SK-N-MC (cell line): ENCODE measurements at places on chromosomes 6 and 20.
A peak's percentile ranks its signal among the peaks of the same experiment; 100 is the strongest.

DNA sequence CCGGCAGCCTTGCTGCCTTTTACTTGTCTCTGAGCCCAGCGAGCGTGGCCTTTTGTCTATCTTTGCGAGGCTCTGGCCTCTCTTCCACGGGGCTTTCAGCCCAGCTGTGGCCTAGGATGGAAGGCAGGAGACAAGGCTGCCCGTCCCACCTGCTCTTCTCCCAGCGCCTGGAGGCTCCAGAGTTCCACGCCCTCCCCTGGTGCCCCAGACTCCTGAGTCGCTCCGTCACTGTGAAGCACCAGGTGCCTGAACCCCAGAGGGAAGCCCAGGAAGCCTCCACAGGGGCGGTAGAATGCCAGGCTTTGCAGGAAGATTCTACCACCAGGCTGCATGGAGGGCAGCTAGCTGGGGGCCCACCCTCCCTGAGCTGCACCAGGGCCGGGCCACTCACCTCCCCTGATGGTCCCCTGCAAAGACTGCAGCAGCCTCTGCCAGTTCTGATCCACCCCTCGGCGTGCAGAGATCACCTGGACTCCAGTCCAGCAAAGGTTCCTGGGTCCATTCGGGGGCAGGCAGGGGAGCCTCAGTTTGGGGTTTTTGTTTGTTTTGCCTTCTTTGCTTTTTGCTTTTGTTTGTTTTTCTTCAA is 384.6 kb downstream of the CDH4 start:
- DNase-seq, result no peak

- DNase-seq, result no peak
Measured at GRCh38 chr6:170268216-170269129, 22.4 kb downstream of the DLL1 start.

DNA sequence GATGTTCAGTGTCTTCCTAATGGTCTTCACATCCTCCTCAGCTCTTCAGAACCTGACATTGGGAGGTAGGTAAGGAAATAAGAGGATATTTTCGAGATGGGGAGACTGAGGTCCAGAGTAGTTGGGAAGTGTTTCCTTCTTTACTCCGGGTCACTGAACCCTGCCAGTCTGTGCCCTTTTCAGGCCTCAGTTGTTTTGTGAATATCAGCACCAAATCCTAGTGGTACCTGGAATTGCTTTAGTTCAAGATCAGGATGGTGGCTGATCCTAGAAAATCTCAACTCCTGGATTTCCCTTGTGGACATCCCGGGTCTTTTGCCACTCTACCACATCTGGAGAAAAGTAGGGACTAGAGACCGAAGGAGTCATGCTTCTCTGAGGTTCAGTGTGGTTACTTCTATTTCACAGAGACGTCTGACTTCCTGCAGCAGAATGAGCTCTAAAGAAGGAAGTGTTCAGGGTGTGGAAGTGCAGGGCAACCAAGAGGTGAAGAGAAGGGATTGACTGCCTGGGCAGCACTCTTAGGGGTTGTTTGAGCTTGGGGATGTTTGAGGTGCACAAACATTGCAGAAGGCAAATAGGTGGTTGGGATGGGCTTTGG is 995 bp downstream of the STK4 start:
- no peak for DNase-seq

DNA sequence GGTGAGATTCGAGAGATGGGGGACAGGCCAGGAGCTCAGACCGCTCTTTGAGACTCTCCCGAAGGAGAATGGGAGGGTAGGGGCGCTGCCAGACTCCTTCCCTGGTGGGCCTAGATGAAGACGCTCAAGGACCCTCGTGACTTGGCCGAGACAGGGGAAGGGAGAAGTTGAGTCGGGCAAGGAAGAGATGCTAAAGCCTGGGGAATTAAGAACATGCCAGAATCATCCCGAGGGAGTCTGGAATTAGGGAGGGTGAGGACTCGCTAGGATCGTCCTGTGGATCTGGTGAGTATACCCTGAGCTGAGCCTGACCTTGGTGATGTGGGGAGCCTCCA is 529 bp downstream of the UBE2C start:
- no peak for DNase-seq

GRCh38 chr20:38900606-38901005 is 25.6 kb upstream of the FAM83D start:
- no peak for DNase-seq

- DNase-seq, result no peak
Measured at GRCh38 chr20:32670773-32671455, 2.8 kb downstream of the C20orf203 start.

GRCh38 chr20:31548820-31549512 is 34.7 kb downstream of the HM13 start:
- DNase-seq, result no peak

DNA sequence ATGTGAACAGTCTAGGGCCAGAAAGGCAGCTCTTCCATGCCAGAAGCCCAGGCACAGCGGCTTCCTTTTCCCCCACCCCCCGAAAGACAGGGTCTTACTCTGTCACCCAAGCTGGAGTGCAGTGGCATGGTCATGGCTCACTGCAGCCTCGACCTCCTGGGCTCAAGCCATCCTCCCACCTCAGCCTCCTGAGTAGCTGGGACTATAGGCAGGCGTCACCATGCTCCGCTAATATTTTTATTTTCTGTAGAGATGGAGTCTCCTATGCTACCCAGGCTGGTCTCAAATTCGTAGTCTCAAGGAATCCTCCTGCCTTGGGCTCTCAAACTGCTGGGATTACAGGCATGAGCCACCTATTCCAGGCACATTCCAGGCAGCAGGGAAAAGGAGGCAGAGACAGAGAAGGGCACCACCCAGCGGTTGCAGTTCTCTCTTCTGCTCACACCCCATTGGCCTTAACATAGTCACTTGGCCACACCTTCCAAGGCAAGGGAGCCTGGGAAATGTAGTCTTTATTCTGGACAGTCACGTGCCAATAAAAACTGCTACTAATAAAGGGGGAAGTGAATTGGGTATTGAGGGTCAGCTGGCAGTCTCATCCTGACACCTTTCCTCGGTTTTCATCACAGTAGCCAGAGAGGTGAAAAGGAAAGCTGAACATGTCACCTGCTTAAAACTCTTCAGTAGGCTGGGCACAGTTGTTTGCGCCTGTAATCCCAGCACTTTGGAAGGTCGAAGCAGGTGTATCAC is 205.9 kb downstream of the ZMYND8 start:
- DNase-seq, result peak; percentile 14

DNA sequence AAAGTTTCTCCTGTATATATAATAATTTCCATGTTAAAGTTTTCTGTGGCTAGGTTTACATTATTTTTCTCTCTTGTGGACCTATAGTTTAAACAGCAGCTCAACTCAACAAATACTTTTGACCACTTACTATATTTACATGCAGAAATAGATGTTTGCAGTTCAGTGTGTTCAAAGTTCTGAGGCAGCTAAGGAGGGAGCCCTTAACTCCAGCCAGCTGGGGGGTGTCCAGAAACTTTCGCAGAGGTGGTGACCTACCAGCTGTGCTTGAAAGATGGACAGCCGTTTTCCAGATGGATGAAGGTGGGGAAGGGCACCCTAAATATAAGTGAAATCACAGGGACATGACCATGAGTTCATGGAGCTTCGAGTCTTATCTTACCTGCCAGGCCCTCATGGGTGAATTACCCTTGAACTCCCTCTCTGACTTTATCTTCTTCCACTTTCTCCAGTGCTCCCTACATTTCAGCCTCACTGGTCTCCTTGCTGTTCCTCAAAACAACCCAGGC is 33.4 kb downstream of the DHX35 start:
- no peak for DNase-seq

DNA sequence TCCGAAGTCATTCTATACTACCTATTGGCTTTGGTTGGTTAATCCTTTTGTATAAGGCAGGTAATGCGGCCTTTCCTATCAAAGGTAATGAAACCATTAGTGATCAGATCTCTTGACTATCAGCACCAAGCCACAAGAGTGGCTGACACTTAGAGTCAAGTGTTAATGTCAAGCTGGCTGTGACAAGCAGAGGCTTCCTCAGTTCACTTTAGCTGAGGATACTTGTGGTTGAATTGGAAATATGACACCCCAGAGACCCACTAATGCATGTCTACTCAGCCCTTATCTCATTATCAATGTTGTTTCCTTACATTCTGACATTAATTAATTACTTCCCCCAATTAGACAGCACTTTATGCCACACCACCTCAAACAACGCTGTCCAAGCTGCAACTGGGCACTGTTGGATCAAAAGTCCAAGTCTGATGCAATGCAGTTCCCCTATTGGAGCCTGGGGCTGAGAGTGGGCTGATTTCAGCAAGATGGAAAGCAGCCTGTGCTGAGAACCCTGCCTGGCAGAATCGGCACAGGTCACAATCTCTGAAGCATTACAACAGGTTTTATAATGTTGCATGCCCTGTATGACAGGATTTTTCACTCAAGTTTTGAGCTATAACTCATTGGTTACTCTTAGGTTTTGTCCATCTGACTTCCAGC is 273.5 kb downstream of the COL12A1 start:
- DNase-seq, result no peak

DNA sequence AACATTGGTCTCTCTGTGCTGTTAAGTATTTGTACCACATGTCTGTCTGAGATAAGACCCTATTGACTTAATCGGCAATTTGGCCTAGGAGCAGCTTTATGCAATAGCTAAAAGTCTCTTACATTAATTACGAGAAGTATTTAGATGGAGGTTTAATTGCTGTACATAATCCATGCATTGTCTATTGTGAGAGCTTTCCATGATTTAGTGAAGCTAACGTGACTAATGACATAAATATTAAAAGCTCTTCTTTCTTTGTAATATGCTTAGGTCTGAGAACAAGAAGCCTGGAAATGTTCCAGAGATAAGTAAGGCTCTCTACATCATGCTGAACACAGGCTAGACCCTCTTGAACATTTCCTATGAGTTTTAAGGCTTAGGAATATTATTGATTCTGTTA is 32.7 kb upstream of the FAM83B start:
- DNase-seq, result no peak

GRCh38 chr6:143187238-143187923 is 126.7 kb downstream of the AIG1 start:
- DNase-seq, result no peak

GRCh38 chr20:9110916-9111432 is 42.1 kb downstream of the PLCB4 start:
- DNase-seq, result no peak

- DNase-seq, result no peak
Measured at GRCh38 chr20:51573576-51574243, 31.2 kb upstream of the NFATC2 start.

DNA sequence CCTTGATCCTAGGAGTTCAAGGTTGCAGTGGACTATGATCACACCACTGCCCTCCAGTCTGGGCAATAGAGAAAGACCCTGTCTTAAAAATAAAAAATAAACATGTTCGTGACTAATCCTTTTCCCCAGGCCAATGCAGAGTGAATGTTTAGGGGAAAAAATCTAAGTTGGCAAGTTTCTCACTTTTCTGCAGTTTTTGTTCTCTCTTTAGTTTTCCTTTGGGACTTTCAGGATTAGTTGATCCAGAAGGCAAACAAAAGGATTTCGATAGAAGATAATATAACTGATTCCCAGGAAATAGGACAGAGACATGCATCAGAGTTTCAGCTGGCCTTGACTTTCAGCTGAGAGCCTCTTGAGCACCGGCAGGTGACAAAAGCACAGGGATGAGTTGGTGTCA is 53.3 kb downstream of the SOD2 start:
- no peak for DNase-seq

DNA sequence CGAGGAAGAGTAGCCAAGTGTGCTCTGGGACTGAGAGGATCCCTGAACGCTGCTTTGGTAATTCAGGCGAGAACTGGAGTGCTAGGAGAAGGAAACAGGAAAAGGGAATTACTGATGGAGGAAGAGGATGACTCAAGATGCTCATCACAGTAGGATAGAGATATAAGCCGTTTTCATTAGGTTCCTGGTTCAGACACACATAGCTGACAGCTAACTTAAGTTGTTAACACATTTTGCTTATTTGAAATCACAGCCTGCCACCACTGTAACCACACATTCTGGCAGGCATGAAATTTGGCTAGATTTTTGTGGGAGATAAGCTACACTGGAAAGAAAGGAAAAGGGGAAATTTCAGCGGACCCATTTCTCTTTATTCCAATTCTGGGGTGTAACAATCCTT is 138.2 kb upstream of the SLC22A16 start:
- no peak for DNase-seq

GRCh38 chr6:169806701-169807100 is 55.3 kb downstream of the ERMARD start:
- DNase-seq, result no peak

DNA sequence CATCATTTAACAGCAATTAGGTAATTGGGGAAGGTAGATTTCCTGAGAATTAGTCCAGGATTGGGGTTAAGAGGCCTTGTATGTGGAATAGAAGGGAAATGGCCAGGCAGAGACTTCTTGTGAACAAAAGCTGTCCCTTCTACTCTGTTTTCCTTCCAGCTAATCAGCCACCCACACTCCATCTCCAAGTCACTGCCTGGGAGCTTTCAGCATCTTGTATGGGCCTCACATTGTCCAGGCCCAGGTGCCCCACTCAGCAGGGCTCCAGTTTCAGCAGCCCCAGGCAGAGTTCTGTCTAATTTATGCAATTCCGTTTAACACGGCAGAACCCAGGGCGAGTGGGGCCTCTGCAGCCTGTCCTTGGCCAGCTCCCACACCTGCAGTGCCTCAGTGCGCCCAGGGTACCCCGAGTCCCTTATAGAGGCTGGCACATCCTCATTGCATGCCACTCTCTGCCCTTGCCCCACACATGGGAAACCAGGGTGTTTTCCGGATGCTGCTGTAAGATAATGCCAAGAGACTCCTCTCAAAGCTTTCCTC is 113.0 kb downstream of the EDN3 start:
- no peak for DNase-seq

GRCh38 chr6:130831607-130832006 is 4.4 kb downstream of the SMLR1 start:
- DNase-seq, result no peak

DNA sequence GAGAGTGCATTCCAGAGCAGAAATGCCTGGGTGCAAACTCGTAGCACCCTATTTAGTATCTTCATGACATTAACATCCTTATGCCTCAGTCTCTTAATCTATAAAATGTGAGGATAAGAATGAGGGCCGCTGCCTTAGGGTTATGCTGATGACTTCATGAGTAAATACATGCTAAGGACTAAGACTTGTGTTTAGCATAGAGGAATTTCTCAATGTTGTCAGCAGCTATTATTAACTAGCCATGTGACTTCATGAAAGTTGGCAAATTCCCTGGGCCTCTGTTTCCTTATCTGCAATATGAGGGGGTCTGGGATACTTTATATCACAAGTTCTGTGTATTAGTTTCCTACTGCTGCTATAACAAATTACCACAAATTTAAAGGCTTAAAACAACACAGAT is 108.1 kb upstream of the RIPOR2 start:
- no peak for DNase-seq

- no peak for DNase-seq
Measured at GRCh38 chr6:54473328-54473727, 165.1 kb downstream of the TINAG start.

GRCh38 chr6:30843611-30843998 is 40.7 kb upstream of the DDR1 start:
- no peak for DNase-seq

- no peak for DNase-seq
Measured at GRCh38 chr6:692356-692851, 535 bp downstream of the EXOC2 start.
